ENCODE measurements at places on chromosomes 1 and 21.

- no peak for DNase-seq
Measured at GRCh38 chr1:175690298-175690697, 53.1 kb downstream of the TNR start.

DNA sequence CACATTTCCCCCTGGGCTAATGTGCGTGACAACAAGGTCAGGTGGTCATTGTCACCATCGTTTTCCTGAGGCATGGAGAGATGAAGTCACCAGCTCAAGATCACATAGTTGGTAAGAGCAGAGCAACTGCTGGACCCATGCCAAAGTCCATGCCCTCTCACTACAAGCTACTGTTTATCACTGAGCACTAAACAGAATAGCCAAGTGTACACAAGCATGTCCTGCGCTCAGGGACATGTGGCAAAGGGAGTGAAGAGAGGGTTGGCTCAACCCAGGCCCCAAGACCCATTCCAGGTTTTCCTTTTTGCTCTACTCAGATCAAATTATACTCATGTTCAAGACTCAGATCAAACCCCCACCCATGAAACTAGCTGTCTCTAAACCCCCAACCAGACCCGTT lies 20.8 kb downstream of the LRRC52 start:
- DNase-seq = no peak

GRCh38 chr21:28235169-28235895 lies 757.3 kb downstream of the LTN1 start:
- no peak for DNase-seq

DNA sequence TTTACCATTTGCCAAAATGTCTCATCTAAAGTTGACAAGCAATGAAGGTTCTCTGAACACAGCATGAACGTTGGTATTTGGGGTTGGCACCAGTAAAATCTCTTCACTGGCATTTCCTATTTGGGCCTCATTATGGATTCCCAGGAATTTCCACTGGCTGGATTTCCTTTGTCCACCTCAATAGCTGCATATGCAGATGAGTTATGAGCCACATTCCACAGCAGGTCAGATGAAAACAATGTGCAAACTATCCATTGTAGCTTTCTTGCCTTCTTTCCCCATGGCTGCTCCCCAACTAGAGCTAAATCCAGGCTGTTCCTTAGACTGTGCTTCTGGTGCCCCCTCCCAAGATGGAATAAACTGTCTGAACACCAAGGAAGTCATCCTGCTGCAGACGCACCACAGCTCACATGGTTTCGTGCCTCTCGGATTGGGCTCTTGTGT lies 168.1 kb upstream of the FGGY start:
- DNase-seq = no peak

GRCh38 chr1:15244813-15245212 lies 2.2 kb upstream of the FHAD1 start:
- DNase-seq = no peak

DNA sequence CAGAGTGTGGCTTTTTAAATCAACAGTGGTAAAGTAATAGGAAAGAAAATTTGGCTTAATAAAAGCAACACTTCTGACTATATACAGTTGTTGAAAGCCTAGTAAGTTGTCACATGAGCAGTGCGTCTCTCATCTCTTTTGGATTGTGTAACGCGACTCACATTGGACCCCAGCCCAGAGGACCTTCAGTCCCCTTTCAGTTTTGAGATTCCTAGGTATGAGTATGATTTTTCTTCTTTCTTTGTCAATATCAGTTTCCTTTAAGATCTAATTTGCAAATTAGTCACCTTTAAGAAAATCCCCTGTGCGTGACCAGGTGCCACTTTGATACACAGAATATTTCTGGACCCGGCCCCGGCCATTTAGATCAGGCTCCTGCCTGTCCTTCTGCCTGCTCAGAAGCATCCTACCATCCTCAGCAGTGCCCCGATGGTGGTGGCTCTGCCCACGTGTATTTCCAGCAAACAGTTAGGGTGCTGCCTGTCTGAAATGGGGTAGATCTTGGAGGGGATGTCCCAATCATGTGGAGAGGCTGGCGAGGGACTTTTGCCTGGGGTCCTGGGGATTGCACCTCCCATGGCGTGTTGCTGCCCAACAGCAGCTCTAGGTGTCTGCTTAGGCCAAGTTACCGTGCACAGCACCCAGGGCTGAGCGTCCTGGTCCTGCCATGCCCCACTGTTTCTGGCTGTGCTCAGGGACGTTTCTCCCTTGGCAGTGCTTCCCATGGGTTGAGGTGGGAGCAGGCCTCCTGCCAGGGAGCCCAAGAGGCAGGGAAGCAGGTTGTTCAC lies 21.1 kb downstream of the SNAP47 start:
- DNase-seq = no peak

DNA sequence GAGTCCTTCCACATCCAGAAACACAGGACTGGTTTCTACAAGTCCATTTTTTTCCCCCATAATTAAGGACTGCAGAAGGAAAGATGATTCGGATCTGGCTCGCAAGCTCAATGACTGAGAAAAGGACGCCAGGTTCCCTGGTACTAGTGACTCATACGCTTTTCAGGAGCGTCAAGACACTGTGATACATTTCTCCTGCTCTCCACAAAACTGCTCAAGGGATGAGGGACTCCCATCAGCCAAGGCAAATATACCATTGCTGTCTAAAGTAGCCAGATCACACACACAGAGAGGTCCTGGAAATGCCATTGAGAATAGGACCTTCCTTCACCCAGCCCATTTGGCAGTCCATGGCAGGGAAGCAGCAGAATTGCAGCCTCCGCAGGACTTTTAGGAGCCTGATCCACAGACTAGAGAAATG lies 253.6 kb upstream of the IRF2BP2 start:
- DNase-seq = no peak

GRCh38 chr1:38776466-38777065 lies 83.0 kb downstream of the RRAGC start:
- DNase-seq = no peak

- DNase-seq = no peak
Measured at GRCh38 chr1:96746440-96747420, 25.1 kb downstream of the PTBP2 start.

DNA sequence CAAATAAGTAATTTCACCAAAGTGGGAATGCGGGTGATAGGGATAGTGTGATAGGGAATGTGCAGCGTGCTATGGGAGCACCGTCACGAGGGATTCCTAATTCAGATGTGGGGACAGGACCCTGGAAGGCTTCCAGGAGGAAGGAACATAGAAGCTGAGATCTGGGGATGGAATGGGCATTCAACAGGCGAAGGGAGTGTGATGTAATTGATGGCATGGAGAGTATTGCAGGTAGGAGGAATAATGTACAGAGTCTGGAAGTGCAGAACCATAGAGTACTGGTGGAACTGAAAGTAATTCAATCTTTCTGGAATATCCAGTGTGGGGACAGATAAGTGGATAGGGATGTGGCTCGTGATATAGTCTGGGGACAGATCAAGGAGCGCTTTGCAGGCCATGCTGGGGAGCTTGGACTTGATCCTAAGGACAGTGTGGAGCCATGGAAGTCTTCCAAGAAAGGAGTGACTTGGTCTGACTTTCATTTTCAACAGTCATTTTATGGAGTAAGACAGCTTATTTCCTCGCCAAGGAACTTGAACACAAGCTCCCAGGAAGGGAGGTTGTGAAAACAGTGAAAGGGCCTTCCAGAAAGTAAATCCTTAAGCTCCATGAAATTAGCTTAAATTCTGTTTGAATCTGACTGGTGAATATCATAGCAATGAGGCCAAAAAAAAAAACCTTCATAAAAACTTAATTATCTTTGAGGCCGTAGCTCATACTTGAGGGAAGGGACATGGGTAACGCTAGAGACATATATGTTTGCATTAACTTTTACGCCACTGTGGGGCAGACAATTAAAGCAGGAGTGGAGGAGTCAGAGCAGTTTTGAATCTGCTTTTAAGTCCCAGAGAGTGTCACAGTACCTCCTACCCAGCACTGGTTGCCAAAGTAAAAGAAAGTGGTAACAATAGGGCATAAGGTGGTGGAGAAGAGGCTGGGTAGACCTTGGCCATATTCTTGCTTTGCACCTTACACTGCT lies 55.8 kb downstream of the ROR1 start:
- DNase-seq = no peak

GRCh38 chr1:59356627-59357026 lies 59.7 kb downstream of the FGGY start:
- no peak for DNase-seq

DNA sequence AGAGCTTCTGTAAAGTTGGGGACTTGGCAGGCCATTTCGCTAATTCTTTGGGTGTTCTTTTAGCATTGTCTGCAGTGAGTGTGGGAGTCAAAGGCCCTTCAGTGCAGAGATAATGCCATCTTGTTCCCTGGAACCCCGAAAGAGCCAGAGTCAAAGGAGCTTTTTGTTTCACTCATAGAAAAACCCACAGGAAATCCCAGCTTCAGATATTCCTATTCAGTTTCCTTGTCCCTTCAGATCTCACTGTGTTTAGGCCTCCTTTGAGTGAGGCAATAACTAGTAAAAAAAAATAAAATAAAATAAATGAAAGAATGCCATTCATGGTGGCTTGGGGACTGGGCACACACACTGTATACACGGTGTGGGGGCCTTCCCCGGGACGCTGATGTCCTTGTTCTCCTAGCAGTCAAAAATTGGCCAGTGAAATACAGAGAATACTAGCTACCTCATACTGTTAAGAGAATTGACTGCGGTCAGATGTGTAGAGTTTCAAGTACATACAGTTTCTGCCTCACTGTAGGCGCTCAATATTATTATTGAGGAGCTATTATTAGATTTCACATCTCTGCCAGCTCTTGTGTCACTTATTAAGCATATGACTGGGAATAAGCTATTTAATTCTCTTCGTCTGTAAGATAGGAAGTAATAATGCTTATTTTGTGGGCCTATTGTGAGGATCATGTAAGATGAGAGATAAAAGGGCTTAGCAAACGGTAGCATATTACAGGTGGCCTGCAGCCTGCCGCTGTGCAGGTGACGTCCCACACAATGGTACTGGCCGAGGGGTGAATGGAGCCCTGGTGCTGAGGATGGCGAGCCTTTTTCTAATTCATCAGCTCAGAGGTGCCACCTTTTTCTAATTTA lies 16.7 kb downstream of the DISC1 start:
- no peak for DNase-seq

GRCh38 chr1:37808369-37809319 lies 636 bp upstream of the YRDC start:
- peak; percentile 14 for DNase-seq

GRCh38 chr1:230826166-230826875 lies 42.0 kb downstream of the C1orf198 start:
- no peak for DNase-seq

- no peak for DNase-seq
Measured at GRCh38 chr1:53165408-53165961, 23.0 kb upstream of the SLC1A7 start.

- DNase-seq = peak; percentile 52
Measured at GRCh38 chr1:207825719-207826556, 74.1 kb downstream of the CD46 start.

DNA sequence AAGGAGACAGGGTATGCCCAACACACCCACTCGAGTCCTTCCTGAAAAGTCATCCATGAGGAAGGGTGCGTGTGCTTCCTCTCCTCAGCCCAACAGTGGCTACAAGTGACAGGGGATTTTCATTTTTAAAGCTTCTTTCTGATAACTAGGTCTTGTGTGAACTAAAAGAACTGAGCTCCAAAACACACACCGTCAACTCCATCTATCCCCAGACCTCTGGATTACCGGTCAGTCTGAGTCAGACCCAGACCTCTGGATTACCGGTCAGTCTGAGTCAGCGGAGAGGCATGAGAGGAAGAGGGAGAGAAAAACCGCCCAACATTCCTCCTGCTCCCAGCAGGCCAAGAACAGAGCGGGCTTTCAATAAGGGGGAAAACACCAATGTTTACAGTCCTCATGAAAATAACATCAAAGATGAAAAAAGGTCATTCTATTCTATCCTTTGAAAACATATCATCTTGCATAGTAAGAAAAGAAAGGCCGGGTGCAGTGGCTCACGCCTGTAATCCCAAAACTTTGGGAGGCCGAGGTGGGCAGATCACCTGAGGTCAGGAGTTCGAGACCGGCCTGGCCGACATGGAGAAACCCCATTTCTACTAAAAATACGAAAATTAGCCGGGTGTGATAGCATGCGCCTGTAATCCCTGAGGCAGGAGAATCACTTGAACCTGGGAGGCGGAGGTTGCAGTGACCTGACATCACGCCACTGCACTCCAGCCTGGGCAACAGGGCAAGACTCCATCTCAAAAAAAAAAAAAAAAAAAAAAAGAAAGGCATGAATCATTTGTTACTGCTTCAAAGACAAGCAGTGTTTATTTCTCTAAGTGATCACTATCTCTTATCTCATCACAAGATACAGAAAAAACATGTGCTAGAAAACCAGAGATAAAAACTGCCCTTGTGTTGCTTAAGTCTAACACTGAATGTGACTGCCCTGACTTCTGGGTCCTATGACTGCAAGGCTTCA lies 3.4 kb downstream of the PTTG1IP start:
- no peak for DNase-seq

DNA sequence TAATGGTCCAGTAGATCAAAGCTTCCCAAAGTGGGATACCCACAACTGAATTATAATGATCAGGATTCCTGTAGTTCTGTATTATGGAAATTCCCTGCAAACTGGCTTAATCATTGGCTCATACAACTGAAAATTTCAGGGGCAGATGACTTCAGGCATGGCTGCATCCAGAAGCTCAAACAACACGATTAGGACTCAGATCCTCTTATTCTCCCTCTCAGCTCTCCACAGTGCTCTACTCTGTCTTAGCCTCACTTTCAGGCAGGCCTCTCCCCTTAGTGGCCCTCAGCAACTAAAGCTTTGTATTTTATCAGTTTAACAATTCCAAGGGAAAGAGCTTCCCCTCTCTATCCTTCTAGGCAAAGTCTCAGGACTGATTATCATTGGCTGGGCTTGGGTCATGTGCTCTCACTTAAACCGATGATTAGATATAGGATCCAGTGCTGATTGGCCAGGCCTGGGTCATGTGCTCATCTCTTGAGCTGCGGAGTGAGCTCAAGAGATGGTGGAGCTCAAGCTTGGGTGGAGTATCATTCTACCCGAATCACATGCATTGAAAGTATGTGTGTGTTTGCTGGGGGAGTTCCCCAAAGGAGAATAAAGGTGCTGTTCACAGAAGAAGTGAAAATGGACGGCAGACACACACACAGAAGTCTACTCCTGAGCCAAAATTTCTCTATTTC lies 57.9 kb upstream of the RUNX3 start:
- no peak for DNase-seq
